Regular cardiac myocyte (primary cell): ENCODE measurements at places on chromosomes 1 and 21. TPM values are rescaled to one million over a fixed set of nuclear protein-coding genes. Genes with fewer than 3 reads are reported as not detected.

TFF2 gene
- total RNA-seq: not detected in 2 replicates

ACTN2 gene
- 0.56 and 0.77 TPM in 2 replicates for total RNA-seq

PDZK1IP1 gene
- total RNA-seq: 0.58 and 1.7 TPM in 2 replicates

GART gene
- total RNA-seq: 53.0 and 132 TPM in 2 replicates

CRYBG2 gene
- total RNA-seq: under 0.01 TPM in 1 of 2 replicates, not detected in the other

C1orf116 gene
- under 0.01 TPM in 1 of 2 replicates, not detected in the other for total RNA-seq

PPIAL4G gene
- not detected in 2 replicates for total RNA-seq

TTF2 gene
- 17.8 and 18.2 TPM in 2 replicates for total RNA-seq

F5 gene
- total RNA-seq: under 0.01 TPM in 1 of 2 replicates, not detected in the other
